ENCODE measurements at places on chromosomes 3 and 15. TPM values are rescaled to one million over a fixed set of nuclear protein-coding genes. Genes with fewer than 3 reads are reported as not detected.

GRCh38 chr3:127628426-127628787 lies 578 bp upstream of the PODXL2 start:
- H3K4me3 ChIP-seq, result peak overlapping the region; percentile 65
- no peak for DNase-seq
- H3K36me3 ChIP-seq, result no peaks in the 10 kb centered on the region
- peak overlapping the region; percentile 58 for H3K27ac ChIP-seq

DNA sequence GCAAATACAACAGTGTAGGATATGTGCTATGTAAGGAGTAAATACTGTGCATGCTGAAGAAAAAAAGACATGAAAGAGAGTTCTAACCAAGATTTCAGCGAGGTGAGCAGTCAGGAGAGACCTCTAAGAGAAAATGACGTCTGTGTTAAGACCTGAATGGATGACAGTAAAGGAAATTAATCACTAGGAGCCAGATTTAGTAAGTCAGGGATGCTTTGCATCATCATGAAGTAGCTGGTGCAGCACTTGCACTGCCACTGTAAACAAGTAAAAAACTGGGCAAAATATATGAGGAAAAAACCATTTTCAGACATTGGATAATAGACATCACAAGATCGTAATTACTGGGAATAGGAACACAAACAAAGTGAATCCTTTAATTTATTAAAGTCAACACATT lies 32.6 kb downstream of the RTP4 start:
- H3K27ac ChIP-seq, result no peak overlapping the region
- H3K36me3 ChIP-seq, result no peaks in the 10 kb centered on the region
- no peaks in the 10 kb centered on the region for H3K4me1 ChIP-seq
- H3K4me3 ChIP-seq, result no peak overlapping the region

DNA sequence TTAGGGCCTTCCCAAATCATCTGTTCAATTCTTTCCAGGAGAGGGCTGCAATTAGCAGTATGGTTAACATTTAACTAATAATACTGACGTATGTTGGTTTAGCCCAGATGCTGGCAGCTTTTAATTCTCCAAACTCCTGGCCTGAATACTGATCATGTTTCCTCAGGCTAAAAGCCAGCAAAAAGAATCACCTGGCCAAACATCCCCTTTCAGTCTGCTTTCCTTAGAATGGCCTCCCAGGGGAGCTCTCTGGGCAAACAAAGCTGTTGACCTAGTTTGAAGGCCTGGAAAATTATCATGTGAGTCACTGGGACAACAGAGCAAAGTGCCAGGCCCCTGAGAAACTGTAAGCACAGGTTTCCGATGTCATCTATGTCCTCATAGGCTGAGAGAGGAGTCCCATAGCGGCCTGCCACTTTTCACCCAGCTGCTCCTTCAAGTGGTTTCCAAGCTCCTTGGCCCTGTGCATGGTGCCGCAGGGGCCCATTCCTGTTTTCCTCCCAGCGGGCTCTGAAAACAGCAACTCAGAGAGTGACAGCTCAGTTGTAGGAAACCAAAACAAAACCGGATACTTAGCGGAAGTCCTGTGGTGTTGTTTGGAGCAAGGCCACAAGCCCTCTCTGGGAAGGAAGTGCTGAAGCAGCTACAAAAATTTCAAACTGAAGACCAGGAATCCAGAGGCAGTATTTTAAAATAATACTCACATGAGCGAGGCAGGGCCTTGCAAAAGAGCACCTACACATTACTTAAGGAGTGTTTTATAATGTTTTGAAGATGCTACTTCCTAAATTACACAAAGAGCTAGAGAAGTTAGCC lies 36.5 kb upstream of the RAB11A start:
- peak; percentile 67 for DNase-seq
- H3K27me3 ChIP-seq, result no peaks in the 10 kb centered on the region
- peak overlapping the region; percentile 66 for H3K4me3 ChIP-seq
- H3K36me3 ChIP-seq, result peaks cover 1% of the 10 kb centered on the region
- H3K4me1 ChIP-seq, result peaks cover 50% of the 10 kb centered on the region

Gene TYRO3
- total RNA-seq, result 2.3 TPM

Gene EXD1
- total RNA-seq, result not detected
